D341Med (cell line): ENCODE measurements at places on chromosomes 4 and X.

GRCh38 chr4:110170861-110171260 is 27.6 kb downstream of the ELOVL6 start:
- no peak for DNase-seq

GRCh38 chr4:180100433-180101344 is 2142.5 kb upstream of the TENM3 start:
- DNase-seq = no peak

- DNase-seq = no peak
Measured at GRCh38 chr4:61177367-61177766, 22.8 kb upstream of the ADGRL3 start.

- DNase-seq = no peak
Measured at GRCh38 chr4:3329887-3330286, 37.1 kb downstream of the RGS12 start.

DNA sequence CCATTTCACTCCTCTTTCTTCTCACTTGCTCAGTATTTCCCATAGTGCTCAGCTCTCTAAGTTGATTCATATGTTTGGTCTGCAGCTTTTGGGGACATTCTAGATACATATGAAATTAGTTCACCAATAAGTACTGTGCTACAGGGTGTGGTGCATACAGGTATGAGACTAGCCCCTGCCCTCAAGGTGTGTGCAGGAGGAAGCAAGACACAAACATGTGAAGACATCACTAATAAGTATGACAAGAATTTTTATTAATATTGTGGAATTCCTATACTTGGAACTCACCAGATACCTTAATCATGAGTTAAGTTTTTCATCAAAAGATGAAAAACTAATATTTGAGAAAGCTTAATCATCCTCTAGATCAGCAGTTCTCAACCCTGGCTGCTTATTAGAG is 505.2 kb downstream of the ZNF674 start:
- DNase-seq = no peak

DNA sequence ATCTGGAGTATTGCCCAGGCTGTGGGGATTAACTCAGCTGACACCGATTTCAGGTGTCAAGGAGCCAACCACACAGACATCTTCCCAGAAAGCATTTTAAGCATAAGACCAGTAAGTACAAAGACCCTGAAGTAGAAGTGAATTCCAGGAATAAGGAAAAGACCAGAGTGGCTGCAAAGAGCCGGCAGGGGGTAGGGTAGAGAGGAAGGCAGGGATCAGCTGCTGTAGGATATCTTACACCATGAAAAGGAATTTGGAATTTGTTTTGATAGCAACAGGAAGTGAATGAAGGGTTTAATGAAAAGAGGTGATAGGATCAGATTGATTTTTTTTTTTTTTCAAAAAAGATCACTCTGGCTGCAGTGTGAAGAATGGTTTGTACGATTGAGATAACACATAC is 113.6 kb upstream of the PPARGC1A start:
- no peak for DNase-seq

DNA sequence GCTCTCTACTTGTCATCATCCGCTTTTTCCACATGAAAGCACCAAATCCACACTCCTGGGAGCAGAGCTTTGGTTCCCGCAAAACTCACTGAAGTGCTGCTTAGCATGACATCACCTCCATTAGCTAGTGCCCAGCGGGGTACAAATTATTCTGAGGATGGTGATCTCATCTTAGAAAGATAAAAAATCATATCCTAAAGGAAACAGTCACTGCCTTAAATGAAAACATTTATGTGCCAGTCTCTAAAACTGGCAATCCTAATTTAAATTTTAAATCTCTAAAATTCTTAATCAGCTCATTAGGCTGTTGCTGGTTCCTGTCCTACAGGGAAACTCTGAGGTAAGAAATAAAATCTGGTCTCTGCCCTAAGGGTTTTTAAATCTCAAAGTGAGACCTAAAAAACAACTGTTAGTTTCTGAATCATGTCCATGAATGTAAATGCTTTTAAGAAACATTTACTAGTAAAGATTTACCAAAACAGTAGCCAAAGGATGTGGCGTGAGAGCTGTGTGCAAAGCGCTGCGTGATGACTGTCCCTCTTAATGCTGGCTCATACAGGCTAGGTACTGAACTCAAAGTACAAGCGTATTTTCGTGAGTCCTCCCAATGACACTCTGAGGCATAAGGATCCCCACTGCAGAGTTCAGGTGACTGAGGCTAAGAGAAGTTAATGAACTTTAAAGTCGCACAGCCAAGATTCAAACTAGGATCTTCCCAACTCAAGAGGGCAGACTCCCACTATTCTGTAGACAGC is 4.5 kb downstream of the CASP3 start:
- no peak for DNase-seq

GRCh38 chr4:1399508-1400190 is 6.6 kb downstream of the NKX1-1 start:
- no peak for DNase-seq

- DNase-seq = no peak
Measured at GRCh38 chrX:154409222-154409871, at the start of gene DNASE1L1. DNASE1L1 (minus strand) TSS chrX:154409254; CDS start chrX:154405568, 3,686 bp downstream.

GRCh38 chr4:4872314-4872903 is 12.9 kb downstream of the MSX1 start:
- DNase-seq = no peak

GRCh38 chrX:102341867-102342266 is 94.9 kb downstream of the NXF2 start:
- no peak for DNase-seq

DNA sequence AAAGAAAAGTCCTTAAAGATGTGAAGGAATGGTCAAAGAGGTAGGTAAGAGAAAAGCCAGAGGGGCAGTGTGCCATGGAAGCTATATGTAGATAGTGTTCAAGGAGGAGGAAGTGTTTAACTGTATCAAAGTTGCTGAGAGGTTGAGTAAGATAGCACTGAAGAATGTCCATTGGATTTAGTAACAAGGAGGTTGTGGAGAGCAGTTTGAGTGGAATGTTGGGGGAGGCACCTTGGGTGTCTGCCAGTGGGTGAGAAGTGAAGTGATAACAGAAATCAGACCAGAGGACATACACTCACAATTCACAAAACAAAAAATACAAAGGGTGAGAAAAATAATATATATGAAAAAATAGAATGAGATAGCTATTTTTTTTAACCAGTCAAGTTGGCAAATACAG is 121.3 kb upstream of the AMOT start:
- no peak for DNase-seq

DNA sequence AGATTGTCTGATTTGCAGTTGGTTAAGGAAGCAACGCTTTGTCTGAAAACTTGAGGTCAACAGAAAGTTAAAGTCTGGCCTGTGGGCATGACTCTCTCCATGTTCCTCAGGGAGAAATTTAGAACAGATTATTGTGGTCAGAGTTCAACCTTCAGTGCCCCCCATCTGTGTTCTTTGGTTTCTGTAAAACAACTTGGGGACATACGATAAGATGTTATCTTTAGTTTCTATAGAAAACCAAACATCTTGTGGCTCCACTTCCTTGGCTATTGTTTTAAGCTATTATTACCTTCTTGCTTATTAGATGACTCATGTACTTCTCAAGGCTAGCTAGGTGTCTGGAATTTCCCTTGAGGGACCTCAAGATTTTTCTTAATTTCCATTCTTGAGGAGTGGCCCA is 507.7 kb downstream of the PDHA2 start:
- DNase-seq = no peak

DNA sequence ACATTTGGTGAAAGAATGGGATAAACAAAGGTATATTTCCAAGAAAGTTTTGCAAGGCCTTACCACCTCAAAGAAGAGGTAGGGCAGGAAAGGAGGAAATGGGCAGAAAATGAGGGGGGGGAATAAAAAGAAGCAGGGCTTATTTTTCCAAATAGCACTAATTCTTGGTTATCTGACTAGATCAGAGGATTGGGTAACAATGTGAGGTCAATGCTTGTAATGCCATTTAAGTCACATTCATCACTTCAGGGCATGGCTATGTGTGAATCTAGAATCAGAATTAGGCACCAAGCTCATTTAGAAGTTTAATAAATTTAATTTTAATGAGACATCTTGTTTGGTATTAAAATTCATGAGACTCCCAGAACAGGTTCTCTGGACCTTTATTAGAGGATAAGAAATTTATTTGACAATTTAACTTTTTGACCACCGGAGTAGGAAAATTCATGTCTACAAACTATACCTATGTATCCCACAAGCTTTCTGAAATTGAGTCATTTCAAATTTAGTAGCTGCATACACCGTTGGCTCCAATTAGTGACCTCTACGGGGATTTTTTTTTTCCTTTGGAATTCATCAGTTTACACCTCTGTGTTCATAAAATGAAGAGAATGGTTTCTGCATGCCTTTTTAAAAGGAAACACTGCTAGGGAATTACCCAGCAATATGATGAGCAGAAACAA is 1.4 kb upstream of the STS start:
- no peak for DNase-seq

GRCh38 chrX:6002056-6002455 is 226.6 kb downstream of the NLGN4X start:
- DNase-seq = no peak

- no peak for DNase-seq
Measured at GRCh38 chrX:43003939-43004338, 226.0 kb upstream of the PPP1R2C start.

GRCh38 chr4:3411676-3412075 is 30.1 kb upstream of the HGFAC start:
- DNase-seq = no peak

DNA sequence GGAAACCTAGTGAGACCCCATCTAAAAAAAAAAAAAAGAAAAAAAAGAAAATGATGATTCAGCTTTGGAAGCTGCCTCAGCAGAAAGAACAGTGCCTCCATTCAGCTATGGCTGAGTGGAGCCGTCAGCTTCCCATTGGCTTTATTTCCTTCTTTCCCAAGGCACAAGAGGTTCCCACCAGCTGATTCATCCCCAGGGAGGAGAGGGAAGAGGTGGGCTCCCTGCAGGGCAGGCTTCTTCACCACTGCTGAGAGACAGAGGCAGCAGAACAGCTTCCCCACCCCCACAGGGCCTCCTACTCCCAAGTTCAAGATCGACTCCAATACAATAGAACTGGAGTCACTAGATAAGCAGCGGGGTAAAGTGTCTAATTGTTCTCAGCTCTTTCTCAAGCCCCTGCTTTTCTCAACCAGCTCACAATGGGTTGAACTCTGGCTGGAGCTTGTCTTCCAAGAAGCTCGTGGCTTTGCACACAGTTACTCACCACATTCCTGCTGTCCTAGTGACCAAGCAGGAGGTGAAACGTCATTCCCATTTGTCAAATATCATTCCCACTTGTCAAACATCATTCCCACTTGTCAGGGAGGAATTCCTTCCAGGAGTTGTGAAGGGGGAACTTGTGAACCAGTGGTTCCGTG is 47.8 kb downstream of the FHDC1 start:
- no peak for DNase-seq

DNA sequence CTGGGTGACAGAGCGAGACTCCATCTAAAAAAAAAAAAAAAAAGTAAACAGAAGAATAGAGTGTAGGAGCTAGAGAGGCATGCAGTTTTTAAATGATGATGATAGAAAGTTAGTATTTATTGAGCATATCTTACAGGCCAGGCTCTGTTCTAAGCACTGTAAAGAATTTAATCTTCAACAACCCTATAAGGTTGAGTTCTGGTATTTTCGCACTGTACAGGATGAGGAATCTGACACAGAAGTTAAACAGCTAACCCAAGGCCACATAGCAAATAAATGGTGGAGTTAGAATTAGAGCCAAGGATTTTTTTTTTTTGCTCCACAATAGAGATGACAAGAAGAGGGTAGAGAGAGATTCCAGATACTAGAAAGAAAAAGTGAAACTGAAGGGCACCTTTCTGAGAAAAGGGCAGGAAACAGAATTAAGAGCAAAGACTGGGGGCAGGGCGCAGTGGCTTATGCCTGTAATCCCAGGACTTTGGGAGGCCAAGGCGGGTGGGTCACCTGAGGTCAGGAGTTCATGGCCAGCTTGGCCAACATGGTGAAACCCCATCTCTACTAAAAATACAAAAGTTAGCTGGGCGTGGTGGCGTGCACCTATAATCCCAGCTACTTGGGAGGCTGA is 56.1 kb downstream of the KLHL5 start:
- DNase-seq = no peak

DNA sequence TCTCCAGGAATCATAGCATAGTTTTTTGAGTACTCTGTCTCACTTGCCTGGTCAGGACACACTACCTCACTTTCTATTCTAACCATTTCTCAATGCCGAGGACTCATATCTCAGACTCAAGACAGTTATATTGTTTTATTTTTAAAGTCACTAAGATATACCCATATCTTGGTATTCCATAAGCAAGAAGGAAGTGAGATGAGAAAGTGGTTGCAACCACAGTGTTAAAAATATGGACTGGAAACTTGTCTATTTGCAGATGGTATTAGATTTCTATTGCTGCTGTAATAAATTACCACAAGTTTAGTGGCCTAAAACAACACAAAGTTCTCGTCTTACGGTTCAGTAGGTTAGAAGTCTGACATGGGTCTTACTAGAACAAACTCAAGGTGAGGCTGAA is 344.8 kb upstream of the MAGEB2 start:
- DNase-seq = no peak

DNA sequence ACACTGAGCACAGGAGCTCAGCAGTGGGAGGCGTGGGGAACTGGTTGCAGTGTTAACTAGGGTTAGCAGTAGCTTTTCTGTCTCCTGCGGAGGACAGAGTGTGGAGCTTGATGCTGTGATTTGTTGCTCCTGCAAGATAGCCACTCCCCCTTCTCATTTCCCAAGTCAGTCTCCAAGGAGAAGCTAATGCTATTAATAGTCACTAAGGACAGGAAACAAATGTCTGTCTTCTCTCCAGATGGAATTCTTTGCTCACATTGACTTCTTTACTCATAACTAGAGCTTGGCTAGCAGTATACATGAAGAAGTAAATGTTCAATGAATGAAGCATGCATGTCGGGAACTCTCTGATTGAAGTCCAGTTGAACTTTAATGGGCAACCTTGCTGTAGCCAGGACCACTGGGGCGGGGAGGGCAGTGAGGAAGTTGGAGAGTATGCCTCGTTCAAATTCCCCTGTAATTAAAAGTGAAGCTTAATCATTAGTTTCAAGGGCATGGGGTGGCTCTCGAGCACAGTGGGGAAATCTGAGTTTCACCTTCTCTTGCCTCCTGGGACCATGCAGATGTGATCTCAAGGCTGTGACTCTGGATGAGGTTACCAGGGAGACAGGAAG is 156.6 kb upstream of the SCML1 start:
- no peak for DNase-seq

DNA sequence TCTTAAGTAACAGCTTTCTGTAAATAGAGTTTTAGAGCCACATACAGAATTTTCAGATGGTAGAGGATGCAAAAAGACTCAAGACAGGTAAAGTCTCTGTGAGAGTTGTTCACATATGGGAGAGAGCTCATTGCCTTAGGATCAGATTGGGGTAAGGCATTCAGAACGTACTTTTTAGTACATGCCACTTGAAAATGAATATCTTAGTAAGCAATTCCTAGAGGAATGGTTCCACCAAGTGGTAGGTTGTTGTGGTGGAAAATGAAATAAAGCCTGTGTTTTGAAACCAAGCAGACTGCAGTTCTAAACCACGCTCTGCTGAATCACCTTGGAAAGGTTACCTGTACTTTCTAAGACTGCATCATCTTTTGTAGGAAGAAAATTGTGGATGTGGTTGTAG is 547.0 kb upstream of the LCORL start:
- peak; percentile 39 for DNase-seq

- DNase-seq = no peak
Measured at GRCh38 chr4:57206172-57206571, 96.0 kb upstream of the IGFBP7 start.

- no peak for DNase-seq
Measured at GRCh38 chrX:97027384-97027922, 143.7 kb downstream of the RPA4 start.
